ENCODE measurements at places on chromosomes 11 and 22. TPM values are rescaled to one million over a fixed set of nuclear protein-coding genes. Genes with fewer than 3 reads are reported as not detected.

RELT gene
- polyA plus RNA-seq: 2.2 TPM

PANX2 gene
- 0.99 TPM for polyA plus RNA-seq

GPHA2 gene
- 2.2 TPM for polyA plus RNA-seq

NLRP14 gene
- 1.1 TPM for polyA plus RNA-seq

PSMC3 gene
- polyA plus RNA-seq: 148 TPM

GRCh38 chr22:37611207-37611606 is 2.6 kb downstream of the GGA1 start:
- DNase-seq: no peak

- DNase-seq: no peak
Measured at GRCh38 chr11:8357505-8357888, 93.8 kb upstream of the LMO1 start.

DNA sequence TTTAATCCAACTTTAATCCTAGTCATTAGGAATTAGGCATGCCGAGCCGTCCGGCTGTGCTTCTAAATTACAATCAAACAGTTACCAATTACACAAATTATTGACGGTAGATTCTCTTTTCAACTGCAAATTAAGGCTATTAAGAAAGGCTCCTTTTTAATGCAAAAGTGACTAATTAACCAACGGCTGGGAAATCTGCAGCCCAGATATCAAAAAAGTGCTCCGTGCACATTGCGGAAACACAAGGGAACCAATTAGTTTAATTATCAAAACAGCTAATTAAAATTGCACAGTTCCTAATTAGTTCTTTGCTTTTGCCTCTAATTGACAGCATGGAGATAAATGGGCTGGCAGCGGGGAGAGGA is 19.4 kb upstream of the LMO1 start:
- DNase-seq: no peak

DNA sequence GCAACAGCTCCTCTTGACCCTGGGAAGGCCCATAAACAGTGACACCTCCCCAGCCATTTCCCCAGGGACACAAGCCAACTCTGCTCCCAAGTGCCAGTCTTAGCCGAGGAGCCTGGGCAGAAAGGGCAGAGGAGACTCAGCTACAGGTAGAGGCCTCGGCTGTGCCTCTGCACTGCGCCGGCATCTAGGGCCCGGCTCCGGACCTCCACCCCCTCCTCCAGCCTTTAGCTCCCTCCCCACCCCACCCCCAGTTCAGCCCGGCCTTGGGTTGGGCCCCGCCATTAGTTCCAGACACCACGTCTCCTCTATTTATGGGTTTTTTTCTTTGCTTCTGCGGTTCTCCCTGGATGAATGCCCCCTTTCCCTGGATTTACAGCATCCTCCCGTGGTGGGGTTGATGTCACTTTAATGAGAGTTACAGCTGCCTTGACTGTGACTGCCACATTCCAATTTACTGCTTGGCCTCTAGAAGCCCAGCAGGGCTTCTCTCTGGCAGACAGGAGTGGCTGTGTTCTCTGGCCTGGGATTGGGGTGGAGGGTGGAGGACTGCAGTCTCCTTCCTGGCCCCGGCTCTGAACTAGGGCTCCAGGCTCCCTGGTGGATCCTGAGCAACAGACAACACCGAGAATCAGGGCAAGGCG is 13.5 kb upstream of the OAF start:
- DNase-seq: peak; percentile 84

GRCh38 chr22:18081416-18081815 is 3.6 kb downstream of the PEX26 start:
- no peak for DNase-seq

DNA sequence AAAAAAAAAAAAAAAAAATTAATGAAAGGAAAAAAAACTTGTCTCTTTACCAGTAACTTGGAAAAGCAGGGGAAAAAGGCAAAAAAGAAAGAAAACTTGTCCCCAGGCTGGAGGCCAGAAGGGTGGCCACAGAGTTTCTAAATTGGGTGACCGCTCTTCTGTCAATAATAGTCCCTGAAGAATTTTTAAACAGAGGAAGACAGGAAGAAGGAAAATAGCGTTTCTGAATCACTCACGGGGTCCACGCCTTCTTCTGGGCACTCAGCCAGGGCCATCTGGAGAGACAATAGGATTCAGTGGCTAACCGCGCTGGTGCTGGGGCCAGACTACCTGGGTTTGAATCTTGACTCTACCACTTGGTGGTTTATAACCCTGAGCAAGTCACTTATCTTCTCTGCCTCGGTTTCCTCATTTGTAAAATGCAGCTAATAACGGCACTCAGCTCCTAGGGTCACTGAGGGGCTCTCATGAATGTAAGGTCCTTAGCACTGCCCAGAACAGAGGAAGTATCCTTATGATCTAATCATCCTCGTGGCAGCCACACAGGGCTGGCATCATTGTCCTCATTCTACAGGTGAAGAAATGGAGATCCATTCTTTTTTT is 7.0 kb downstream of the C11orf86 start:
- DNase-seq: no peak

DNA sequence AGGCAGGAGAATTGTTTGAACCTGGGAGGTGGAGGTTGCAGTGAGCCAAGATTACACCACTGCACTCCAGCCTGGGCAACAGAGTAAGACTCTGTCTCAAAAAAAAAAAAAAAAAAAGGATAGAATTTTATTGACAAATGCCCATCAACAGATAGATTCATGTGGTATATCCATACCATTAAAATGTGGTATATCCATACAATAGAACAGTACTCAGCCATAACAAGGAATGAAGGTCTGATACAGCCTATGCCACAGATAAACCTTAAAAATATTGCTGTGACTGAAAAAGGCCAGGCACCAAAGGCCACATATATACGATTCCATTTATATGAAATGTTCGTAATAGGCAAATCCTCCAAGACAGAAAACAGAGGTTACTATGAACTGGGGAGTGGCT is 45.3 kb upstream of the PPP2R1B start:
- no peak for DNase-seq

GRCh38 chr11:66728693-66729385 is at the start of gene SPTBN2:
SPTBN2 (minus strand) TSS chr11:66729216; CDS start chr11:66721240, 7,976 bp downstream.
- no peak for DNase-seq

DNA sequence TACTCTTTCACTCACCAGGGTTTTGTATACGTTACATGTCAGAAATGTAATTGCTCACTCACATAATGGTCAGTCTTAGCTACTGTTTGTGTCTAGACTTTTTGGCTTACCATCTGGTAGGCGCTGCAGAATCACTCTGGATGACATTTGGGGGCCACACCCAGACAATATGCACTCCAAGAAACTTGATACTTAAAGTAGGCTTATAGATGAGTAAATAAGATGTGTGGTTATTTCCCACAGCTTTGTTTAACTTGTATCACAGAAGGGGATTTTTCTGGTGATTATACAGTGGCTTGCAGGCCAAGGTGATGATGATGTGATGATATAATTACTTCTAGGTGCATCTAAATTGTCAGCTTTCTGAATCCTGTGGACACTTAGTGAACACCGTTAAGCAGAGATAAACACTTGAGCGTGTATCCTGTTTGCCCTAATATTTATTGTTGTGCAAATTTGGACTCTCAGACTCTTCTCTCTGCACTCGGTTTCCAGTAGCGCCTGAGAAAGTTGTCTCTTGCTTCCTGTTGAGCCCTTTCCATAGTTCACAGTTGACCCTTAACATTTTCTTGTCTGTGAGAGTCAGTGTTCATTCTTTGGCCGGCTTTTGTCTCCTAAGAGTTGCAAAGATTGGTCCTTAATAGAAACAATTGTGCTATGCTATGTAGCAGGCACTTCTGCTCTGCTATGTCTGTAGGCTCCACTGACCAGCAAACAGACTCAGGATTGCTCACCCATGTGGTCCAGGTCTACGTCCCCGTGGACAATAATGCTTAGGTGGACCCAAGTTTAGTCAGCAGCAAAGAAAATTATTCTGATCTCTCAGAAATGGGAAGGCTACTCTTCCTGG is 89.3 kb downstream of the PRR5L start:
- DNase-seq: no peak

Data from left renal cortex interstitium (tissue), 4 donors.